ENCODE measurements at places on chromosomes 7 and 10.

- no peak overlapping the region for H3K4me3 ChIP-seq
- H3K36me3 ChIP-seq, result no peaks in the 10 kb centered on the region
- no peaks in the 10 kb centered on the region for H3K4me1 ChIP-seq
- H3K27ac ChIP-seq, result no peak overlapping the region
Observed at GRCh38 chr10:50281967-50282522, 30.7 kb upstream of the ASAH2 start.

- no peak overlapping the region for H3K4me3 ChIP-seq
- H3K36me3 ChIP-seq, result no peaks in the 10 kb centered on the region
- H3K27me3 ChIP-seq, result no peaks in the 10 kb centered on the region
- DNase-seq, result no peak
Observed at GRCh38 chr10:117878626-117879025, 168.1 kb downstream of the RAB11FIP2 start.

DNA sequence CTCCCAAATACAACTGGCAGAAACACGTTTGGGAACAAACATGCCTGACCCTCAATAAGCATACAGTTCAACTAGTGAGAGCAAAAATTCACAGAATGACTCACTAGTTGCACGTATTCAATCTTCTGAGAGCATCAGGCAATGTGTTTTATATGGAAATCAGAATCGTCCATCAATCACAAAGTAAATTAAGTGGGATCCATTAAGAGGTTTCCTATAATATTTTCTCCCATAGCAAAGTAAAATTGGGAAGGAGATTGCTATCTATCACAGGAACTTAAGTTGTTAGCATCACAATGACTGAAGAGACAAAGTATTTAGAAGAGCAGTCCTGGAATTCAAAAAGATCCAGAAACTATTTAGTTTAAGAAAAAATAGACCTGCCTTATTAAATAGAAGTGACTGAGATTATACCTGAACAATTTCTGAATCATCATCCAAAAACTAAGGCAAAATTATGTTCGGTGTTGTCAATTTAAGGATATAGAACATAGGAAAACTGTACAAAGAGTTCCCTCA is 28.3 kb downstream of the INHBA start:
- no peaks in the 10 kb centered on the region for H3K4me1 ChIP-seq
- H3K36me3 ChIP-seq, result no peaks in the 10 kb centered on the region
- no peaks in the 10 kb centered on the region for H3K27me3 ChIP-seq
- no peak overlapping the region for H3K27ac ChIP-seq

DNA sequence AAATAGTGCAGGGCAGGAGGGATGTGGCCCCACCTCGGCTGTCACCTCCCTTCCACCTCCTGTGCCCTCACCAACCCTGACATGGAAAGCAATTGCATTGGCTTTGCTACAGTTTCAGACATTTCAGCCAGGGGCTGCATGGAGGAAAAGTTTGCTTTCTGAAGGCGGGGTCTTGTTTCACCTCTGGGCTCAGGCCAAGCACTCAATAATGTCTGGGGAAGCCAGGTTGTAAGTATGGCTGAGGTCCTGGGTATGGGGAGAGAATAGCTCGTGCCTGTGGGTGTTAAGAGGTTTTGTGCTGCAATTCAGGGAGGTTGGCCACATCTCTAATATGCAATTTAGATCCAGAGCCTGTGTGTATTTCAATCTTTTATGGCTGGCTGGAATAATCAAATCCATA is 238.4 kb upstream of the MKI67 start:
- H3K36me3 ChIP-seq, result no peaks in the 10 kb centered on the region
- no peak overlapping the region for H3K27ac ChIP-seq
- H3K4me1 ChIP-seq, result no peaks in the 10 kb centered on the region
- H3K27me3 ChIP-seq, result peaks cover 16% of the 10 kb centered on the region

DNA sequence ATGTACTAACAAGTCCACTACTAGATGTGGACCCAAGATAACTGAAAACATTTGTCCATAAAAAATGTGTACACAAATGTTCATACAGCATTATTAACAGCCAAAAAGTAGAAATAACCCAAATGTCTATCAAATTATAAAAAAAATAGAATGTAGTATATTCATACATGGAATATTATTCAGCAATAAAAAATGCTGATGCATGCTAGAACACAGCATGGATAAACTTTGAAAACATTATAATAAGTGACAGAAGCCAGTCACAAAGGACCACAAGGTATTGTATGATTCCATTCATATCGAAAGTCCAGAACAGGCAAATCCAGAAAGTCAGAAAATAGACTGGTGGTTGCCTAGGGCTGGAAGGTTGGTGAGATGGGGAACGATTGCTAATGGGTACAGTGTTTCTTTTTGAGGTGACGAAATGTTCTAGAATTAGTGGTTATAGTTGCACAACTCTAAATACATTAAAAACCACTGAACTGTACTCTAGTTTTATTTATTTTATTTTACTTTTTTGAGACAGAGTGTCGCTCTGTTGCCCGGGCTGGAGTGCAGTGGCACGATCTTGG is 43.3 kb upstream of the ANLN start:
- no peaks in the 10 kb centered on the region for H3K36me3 ChIP-seq
- DNase-seq, result peak; percentile 69
- peaks cover 40% of the 10 kb centered on the region for H3K4me1 ChIP-seq
- no peak overlapping the region for H3K4me3 ChIP-seq
- no peaks in the 10 kb centered on the region for H3K27me3 ChIP-seq

DNA sequence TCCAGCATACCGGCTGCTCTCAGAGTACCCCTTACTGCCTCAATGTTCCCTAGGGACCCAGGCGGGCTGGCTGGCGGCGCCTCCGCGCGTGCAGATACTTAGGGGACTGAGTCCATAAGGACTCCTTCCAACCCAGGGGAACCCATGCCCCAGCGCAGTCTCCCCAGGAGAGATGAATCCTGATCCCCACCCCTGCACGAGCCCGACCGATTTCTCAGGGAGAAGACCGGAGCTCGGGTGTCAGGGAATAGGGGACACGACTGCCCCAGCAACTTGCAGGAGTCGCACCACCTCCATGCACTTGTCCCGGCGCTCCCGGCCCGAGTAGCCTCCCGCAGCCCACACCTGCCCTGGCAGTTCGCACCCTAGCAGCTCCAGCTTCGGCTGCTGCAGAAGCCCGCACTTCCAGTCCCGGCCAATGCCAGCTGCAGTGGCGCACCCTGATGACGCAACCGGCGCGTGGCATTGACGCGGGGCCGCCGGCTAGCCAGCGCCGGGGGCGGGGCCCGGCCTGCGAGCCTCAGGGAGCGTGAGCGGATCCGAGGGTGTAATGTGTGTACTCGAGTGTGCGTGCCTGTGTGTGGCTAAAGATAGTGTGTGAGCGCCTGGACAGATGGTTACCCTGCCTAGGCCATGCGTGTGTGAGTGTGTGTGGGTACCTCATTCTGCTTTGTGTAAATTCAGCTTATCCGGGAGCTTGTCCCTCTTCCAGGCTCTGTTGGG is at the start of gene GPAM:
Gene GPAM, minus strand, starts transcription at position 437 of the 723 bp plus-strand sequence. CDS start 1,981 bp downstream, outside the sequence.
- peaks cover 21% of the 10 kb centered on the region for H3K36me3 ChIP-seq
- peak; percentile 87 for DNase-seq
- peak within 1 kb of the TSS; percentile 98 for H3K4me3 ChIP-seq
- H3K4me1 ChIP-seq, result peaks cover 19% of the 10 kb centered on the region
- no peaks in the 10 kb centered on the region for H3K27me3 ChIP-seq
- H3K27ac ChIP-seq, result peak within 1 kb of the TSS; percentile 94

DNA sequence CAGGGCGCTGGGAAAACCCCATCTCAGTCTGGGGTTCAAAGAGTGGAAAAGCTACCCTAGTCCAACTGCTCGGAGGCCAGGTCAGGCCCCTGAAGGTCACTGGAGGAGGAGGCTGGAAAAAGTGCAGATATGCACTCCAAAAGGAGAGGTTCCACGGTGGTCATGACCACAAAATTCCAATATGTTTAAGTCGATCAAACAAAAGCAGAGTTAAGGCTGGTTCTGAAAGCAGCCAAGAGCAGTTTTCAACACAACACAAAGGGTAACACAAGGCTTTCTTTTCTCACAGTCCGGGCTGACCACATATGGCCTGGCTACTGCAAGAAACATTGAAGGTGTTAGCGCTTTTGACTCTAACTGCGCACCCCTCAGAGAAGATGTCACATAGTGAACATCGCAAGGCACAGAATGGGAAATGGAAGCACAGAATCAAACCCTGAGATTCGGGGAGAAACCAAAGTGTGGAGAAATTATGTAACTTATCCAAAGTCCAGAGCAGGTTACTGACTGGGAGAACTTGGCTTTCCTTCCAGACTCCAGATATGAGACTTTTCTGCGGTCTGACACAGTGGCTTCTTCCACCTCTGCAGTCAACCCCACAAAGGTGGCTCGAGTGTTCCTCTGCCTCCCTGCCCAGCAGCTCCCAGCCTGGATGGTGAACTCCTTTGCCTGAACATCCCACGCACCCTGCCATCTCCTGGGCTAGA is 1.3 kb upstream of the GRB10 start:
- H3K36me3 ChIP-seq, result peaks cover 18% of the 10 kb centered on the region
- no peaks in the 10 kb centered on the region for H3K27me3 ChIP-seq
- no peak overlapping the region for H3K4me3 ChIP-seq
- DNase-seq, result no peak

DNA sequence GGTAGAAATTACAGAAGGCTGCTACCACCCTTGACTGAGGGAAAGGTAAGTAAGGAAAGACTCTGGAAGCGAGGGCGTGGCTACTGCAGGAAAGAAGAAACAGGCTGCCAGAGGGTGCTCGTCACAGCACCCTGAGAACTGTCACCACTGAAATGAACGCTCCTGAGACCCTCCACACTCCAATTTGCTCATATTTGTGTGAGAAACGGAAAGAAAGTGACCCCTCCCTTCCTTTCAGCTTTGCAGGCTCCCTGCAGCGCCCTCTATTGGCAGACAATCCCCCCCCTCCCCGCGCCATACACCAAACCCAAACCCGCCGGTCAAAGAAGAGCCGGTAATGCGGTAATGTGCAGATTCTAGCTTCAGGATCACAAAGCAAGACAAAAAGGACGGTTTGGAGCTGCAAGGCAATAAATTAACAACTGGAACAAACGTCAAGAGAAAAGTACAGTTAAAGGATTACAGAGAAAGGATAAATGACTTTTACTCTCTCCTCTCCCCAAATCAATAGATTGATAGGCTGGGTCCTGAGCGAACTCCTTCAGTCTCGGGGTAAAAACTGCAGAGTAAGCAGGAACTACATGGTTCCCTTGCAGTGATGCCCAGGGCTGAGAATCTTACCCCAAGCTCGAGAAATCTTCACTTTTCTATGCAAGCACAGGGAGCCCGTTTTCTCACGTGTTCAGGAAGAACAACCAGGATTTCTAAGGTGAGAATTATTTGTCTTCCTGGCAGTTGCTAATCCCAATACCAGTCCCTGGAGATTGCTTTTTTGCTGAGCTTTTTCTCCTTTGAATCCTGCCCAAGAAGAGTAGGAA is 47.6 kb downstream of the STEAP1B start:
- H3K36me3 ChIP-seq, result no peaks in the 10 kb centered on the region
- peaks cover 9% of the 10 kb centered on the region for H3K4me1 ChIP-seq

DNA sequence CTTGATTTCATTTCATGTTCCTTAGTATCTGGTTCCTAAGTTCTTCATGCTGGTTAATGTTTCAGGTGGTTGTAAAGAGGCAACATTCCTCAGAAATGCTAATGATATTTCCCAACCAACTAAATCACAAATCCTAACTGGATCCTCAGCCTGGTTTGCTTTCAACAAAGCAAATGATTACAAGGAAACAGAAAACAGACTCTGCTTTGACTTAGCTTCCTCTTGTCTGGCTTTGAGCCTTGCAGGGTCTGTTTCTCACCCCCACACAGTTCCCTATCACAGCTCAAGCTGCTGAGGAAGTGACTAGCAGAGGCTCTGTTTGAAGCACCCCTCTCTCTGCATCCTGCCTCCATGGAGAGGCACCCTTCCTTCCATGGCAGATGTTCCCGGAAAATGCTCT is 130.2 kb upstream of the CTTNBP2 start:
- DNase-seq, result no peak
- no peak overlapping the region for H3K4me3 ChIP-seq
- H3K36me3 ChIP-seq, result no peaks in the 10 kb centered on the region

GRCh38 chr7:107506674-107507339 is 37.0 kb downstream of the GPR22 start:
- peaks cover 6% of the 10 kb centered on the region for H3K36me3 ChIP-seq
- DNase-seq, result peak; percentile 60
- no peaks in the 10 kb centered on the region for H3K27me3 ChIP-seq
- no peak overlapping the region for H3K4me3 ChIP-seq

- H3K4me1 ChIP-seq, result no peaks in the 10 kb centered on the region
- peaks cover 73% of the 10 kb centered on the region for H3K36me3 ChIP-seq
- H3K27ac ChIP-seq, result peak overlapping the region; percentile 42
- no peaks in the 10 kb centered on the region for H3K27me3 ChIP-seq
- DNase-seq, result no peak
Observed at GRCh38 chr10:90884431-90884830, 12.7 kb downstream of the RPP30 start.

DNA sequence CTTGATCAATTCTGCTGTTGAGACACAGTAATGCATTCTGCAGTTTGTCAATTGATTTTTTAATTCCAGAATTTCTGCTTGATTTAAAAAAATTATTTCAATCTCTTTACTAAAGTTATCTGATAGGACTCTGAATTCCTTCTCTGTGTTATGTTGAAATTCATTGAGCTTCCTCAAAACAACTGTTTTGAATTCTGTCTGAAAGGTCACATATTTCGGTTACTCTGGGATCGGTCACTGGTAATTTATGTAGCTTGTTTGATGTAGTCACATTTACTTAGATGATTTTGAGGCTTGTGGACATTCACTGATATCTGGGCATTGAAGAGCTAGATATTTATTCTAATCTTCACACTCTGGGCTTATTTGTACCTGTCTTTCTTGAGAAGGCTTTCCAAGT is 67.2 kb upstream of the NME8 start:
- no peak overlapping the region for H3K27ac ChIP-seq
- no peaks in the 10 kb centered on the region for H3K36me3 ChIP-seq
- H3K27me3 ChIP-seq, result no peaks in the 10 kb centered on the region
- no peak for DNase-seq
- no peak overlapping the region for H3K4me3 ChIP-seq
- H3K4me1 ChIP-seq, result peaks cover 5% of the 10 kb centered on the region

- no peak overlapping the region for H3K27ac ChIP-seq
- no peak for DNase-seq
- peaks cover 5% of the 10 kb centered on the region for H3K4me1 ChIP-seq
- no peaks in the 10 kb centered on the region for H3K27me3 ChIP-seq
- no peak overlapping the region for H3K4me3 ChIP-seq
Observed at GRCh38 chr10:80055760-80056159, 22.7 kb upstream of the TMEM254 start.

DNA sequence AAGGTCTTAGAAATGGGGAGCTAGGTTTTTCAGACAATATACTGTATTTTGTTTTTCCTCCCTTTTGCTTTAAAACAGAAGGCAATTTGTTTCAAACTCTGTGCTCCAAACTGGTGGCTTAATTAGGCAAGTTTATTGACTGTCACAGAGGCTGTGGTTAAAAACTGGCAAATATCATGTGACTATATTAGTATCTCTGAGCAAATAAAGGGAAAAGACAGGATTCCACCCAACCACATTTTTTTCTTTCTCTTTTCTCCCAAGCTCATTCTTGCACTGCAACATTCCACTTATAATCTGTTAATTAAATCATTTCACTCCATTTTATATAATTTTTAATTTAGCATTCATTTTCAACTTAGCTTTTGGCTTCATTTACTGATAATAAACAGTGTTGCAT is 615.8 kb downstream of the AUTS2 start:
- peaks cover 6% of the 10 kb centered on the region for H3K36me3 ChIP-seq
- no peak for DNase-seq
- no peaks in the 10 kb centered on the region for H3K4me1 ChIP-seq
- no peak overlapping the region for H3K4me3 ChIP-seq
- no peak overlapping the region for H3K27ac ChIP-seq
